ENCODE measurements at places on chromosomes 5 and 9. TPM values are rescaled to one million over a fixed set of nuclear protein-coding genes. Genes with fewer than 3 reads are reported as not detected.
A peak's percentile ranks its signal among the peaks of the same experiment; 100 is the strongest.

DNA sequence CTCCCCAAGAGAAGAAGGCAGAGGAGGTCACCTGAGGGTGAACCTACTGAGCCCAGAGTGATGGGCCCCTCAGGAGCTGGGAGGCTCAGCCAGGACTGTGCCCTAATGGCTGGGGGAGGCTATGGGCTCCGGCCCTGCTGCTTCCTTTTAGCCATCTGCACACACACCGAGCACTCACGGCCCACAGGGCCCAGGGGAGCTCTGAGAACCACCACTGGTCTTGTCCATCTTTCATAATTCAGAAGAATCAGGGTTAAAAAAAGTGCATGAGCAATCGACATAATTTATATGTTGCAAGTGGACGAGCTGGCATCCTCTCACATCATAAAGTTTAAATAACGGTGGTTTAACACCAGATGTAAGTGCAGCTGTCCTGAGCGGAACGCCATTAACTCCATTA lies 162.1 kb downstream of the FSTL4 start:
- DNase-seq: no peak

GRCh38 chr5:159338118-159338517 lies 7.8 kb upstream of the IL12B start:
- no peak for DNase-seq

GRCh38 chr9:68643901-68644809 lies 60.9 kb upstream of the PIP5K1B start:
- DNase-seq: peak; percentile 74

DAB2 gene
- 6.4 TPM for polyA plus RNA-seq

CCDC171 gene
- 3.5 TPM for polyA plus RNA-seq

SGCD gene
- 0.05 TPM for polyA plus RNA-seq

DNA sequence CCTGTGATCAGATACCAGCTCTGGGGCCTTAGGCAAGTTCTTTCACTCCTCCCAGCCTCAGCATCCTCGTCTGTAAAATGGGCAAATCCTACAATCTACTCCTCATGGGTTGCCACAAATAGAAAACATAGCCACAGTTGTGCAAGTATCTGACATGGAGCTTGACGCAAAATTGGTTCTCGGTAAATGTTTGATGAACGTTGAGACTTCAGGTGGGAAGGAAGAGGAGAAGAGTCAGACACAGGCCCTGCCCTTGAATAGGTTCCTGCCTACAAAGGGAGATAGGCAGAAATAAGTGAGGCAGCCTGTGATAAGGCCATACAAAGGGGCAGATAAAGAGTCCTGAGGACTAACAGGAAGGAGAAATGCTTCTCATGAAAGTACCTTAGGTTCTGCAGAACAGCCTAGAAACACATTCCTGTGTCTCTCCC lies 26.1 kb upstream of the CPEB4 start:
- no peak for DNase-seq

DNA sequence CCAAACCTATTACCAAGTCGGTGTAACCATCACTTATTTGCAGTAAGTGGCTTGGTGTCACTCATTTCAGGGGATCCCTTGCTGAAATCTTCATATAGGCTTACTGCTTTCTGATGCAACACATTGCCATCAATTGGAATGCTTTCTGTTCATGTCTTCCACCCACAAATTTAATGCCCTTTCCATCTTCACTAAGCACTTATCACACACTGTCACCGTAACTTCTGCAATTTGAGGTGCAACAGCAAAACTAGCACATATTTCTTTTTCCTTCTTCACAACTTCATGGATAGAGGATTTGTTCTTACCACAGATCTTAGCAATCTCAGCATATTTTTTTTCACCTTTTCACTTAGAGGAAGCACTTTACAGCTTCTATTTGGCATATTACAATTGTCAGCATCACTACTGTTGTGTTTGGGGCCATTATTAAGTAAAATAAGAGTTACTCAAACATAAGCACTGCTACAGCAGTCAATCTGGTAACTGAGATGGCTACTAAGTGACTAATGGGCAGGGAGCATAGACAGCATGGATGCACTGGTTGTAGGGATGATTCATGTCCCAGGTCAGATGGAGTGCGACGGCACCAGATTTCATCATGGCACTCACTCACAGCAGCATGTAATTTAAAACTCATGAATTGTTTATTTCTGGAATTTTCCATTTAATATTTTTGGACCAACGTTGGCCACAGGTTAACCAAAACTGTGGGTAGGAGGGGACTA lies 70.1 kb downstream of the PIP5K1B start:
- no peak for DNase-seq

DNA sequence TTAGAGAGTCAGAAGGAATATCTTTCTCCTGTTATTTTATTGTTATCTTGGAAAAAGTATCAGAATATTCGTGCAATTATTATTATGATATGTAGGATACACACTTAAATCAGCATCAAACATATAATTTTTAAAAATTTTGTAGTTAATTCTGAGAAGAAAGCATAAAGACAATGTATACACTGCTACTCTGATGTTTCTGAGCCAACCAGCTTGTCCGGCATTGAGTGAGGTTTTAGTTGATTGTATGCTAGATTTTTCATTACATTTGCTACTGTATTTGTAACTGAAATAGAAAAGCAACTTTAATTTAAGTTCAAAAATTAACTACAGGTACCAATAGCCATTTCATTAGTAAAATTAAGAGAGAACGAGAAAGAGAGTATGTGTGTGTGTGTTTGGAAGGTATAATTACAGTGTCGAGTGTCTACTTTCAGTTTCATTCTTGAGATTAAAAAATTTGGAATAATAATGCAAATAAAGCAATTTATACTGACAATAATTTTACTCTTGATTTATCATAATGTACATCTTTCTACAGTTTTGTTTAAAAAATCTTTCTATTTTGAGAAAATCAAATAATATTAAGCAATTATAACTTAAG lies 160.4 kb upstream of the CDH12 start:
- no peak for DNase-seq

DNA sequence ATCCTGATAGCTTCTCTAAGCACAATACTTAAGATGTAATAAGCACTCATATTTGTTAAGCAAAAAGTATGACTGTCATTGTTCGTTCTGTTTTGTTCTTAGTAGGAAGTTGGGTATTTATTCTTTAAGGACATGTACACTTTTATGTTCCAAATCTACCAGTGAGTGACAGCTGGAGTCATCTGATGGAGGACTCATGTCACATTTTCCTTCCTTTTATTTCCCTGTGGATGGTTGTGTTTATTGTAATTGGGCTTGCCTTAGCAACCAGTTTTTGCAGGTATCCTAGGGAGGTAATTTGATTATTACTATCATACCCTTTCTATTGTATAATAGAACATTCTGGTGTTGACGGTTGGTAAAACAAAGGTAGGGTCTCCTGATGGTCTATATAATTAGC lies 145.7 kb downstream of the ZSWIM6 start:
- no peak for DNase-seq

ABL1 gene
- polyA plus RNA-seq: 23.4 TPM

GRCh38 chr5:82295959-82296531 lies 17.9 kb upstream of the RPS23 start:
- no peak for DNase-seq

- DNase-seq: no peak
These were observed 65.4 kb downstream of the PAX5 start for GRCh38 chr9:36968574-36969215.

DNA sequence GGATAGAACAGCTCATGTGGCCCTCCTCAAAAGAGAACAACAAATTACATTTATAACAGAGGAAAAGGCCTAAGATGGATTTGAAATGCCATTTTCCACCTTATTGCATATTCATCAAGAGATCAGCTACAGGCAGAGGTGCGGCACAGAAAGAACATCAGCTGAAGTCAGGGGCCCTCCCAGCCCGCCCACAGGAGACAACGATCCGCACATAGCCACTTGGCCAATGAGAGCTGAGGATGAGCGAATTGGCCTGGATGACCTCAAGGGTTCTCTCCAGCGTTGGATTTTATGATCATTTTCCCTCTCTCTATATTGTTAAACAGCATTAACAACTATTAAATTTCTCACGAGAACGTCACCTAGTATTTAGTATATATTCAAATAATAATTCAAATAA lies 97.6 kb downstream of the GNAQ start:
- no peak for DNase-seq

DNA sequence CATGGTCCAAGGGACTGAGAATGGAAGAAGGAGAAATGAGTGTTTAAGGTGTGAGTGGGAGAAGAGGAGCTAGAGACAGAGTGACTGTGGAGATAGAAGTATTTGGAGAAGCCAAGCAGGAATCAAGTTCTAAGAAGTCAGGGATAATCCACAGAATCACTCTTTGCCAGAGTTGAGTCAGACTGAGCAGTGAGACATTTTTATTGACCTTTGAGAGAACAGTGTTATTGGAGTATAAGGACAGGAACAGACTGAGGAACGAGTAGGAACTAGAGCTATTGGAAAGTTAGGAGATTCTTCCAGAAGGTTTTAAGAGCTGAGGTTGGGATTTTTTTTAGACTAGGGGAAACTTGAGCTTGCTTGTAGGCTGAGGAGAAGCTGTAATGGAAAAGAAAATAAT lies 37.2 kb downstream of the RCL1 start:
- DNase-seq: no peak

- no peak for DNase-seq
These were observed 11.5 kb downstream of the IGFBPL1 start for GRCh38 chr9:38412751-38413150.

- peak; percentile 8 for DNase-seq
These were observed 304.6 kb downstream of the ACTL7B start for GRCh38 chr9:108551030-108551841.

- no peak for DNase-seq
These were observed 25.7 kb downstream of the CPEB4 start for GRCh38 chr5:173913686-173914321.

DNA sequence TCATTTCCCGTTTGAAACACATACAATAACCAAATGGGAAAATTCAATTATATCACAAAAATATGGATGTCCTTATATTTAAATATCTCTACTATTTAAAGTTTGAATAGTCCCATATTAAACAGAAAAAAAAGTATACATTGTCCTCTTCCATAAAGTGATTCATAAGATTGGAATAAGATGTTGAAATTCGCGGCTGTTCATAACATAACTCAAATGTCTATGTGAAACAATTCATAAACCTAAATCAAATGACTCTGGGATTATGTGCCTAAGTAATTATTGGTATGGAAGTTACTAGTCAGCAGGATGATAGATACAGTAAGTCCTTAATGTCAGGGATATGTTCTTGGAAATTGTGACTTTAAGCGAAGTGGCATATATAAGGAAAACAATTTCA lies 3.9 kb upstream of the EFNA5 start:
- DNase-seq: no peak

DNA sequence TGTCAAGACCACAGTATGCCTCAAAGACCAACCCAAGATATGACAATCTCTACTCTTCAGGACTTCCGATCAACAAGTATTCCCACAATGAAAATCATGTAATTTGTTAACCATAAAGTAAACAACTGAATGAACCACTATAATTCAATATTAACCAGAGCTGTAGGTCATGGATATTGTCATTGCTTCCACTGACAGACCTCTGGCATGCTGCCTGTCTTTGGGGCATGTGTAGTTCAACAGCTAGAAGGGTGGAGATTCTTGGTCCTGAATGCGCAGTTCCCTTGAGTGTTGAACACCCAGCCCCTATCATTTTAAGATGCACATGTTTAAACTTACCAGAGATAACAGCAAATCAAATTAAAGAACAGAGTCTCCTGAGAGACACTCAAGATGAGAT lies 283.0 kb downstream of the CEMIP2 start:
- no peak for DNase-seq

- peak; percentile 66 for DNase-seq
These were observed 206.7 kb downstream of the FAM114A2 start for GRCh38 chr5:153831973-153832372.

BARHL1 gene
- not detected for polyA plus RNA-seq

DNA sequence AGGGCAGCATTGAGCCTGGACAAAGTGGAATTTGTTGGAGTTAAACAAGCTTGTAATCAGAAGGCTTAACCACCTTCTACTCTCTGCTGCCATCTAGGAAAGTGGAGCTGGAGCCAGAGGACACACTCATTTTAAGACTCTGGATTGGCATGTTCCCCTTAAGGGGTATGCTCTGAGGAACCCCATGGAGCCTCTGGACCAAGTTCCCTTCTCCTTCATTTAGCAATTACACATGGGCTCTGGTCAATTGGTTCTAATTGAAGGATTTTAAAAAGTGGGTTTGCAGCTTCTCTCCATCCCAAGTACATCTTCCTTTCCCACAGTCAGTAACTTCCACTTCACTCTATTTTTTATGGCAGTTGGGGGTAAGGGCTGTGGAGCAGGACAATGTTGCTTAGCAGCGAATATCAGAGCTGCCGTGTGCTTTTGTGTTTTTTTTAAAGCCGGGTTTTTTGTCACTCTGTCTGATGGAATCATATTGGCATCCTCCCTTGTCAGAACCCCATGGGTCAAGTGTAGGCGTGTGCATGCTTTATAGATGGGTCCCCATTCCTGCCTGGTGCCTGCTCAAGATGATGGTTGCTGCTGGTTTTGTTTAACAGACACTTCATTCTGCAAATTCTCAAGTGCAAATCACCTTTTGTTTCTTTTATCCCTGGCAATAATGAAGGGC lies 330.7 kb upstream of the ADAMTSL1 start:
- peak; percentile 54 for DNase-seq

- peak; percentile 21 for DNase-seq
These were observed 700 bp downstream of the SKP2 start for GRCh38 chr5:36152324-36153297.

- no peak for DNase-seq
These were observed 416.8 kb downstream of the TUSC1 start for GRCh38 chr9:25261445-25261844.

GRCh38 chr5:80481019-80481893 lies 6.6 kb upstream of the FAM151B start:
- DNase-seq: peak; percentile 79

- DNase-seq: no peak
These were observed 180.8 kb downstream of the ACTL7B start for GRCh38 chr9:108674766-108675530.

GRCh38 chr9:137482094-137482781 lies 23.1 kb upstream of the NSMF start:
- DNase-seq: no peak

LCN15 gene
- polyA plus RNA-seq: 0.76 TPM

GRCh38 chr9:113705928-113706519 lies 170.1 kb upstream of the ZNF618 start:
- peak; percentile 75 for DNase-seq

PCDHGB2 gene
- 0.87 TPM for polyA plus RNA-seq

ASTN2 gene
- polyA plus RNA-seq: 7.0 TPM

AGXT2 gene
- not detected for polyA plus RNA-seq

- DNase-seq: no peak
These were observed 7.4 kb downstream of the DMRTA1 start for GRCh38 chr9:22454016-22454415.

GRCh38 chr9:89602978-89603766 lies 1.6 kb upstream of the GADD45G start:
- DNase-seq: peak; percentile 97

DNA sequence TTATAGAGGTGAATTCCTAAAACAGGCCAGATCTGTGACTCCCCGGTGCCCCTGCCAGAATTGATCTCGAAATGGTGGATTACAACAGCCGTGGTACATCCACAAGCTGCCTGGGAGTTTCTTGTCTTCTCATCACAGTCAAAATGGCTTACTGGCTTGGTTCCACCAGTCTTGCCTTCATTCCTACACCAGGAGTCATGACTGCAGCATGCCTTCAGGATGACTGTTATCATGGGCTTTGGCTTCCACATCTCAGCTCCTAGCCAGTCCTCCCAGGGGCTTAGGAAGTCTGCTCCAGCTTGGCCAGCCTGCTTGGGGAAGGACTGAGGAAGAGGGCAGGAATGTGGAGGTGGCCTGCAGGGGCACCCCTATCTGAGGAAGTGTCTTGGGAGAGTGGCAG lies 132.9 kb upstream of the NR3C1 start:
- no peak for DNase-seq

CATSPER3 gene
- 0.37 TPM for polyA plus RNA-seq

PCDHGB7 gene
- polyA plus RNA-seq: 1.4 TPM

SLC34A1 gene
- not detected for polyA plus RNA-seq

GRCh38 chr5:109668237-109668636 lies 21.5 kb upstream of the MAN2A1 start:
- no peak for DNase-seq

LOX gene
- 1.1 TPM for polyA plus RNA-seq

Data from GM23338 (cell line).